8988T (cell line): ENCODE measurements at places on chromosomes 7 and 10.

DNA sequence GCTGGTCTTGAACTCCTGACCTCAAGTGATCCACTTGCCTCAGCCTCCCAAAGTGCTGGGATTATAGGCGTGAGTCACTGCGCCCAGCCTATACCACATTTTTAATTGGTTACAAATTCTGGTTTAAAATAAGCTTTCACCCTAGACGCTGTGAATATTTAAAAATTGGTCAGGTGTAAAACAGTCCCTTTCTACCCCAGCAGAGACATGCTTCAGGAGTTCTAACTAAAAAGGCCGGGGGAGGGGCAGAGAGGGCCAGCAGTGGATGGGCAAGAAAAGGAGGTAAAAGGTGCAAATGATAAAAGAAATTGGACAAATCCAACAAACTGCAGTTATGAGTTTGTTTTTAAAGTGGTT is 70.0 kb downstream of the WAPL start:
- no peak for DNase-seq

DNA sequence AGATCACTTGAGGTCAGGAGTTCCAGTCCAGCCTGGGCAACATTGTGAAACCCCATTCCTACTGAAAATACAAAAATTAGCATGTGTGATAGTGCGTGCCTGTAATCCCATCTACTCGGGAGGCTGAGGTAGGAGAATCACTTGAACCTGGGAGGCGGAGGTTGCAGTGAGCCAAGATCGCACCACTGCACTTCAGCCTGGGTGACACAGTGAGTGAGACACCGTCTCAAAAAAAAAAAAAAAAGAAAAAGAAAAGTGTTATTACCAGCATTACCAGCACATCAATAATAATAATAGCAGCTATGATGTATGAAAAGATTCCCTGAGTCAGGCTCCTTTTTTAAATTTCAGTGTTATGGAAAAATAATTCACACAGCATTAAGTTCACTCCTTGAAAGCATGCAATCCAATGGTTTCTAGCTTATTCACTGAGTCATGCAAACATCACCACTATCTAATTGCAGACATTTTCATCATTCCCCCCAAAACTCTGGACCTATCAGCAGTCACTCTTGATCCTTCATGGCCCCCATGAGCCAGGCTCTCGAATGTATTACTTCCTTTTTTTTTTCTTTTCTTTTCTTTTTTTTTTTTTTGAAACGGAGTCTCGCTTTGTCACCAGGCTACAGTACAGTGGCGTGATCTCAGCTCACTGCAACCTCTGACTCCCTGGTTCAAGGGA is 228.4 kb downstream of the FANK1 start:
- DNase-seq, result no peak

DNA sequence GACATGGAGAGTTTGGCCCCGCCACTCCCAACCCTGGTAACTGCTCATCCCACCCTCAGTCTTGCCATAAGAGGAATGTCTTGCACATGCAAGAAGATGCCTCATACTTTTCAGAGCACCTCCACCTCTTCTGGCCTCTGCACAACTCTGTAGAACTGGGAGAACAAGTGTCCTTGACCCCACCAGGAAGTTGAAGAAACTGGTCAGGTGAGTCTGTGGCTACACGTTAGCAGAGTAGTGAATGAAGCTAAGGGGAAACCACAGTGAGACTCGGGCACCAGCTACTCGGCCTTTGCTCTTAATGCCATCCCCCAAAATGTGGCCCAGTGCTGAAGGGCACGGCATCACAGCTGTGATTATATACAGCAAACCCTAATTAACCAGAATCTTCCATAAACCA is 110.1 kb downstream of the ARID5B start:
- DNase-seq, result no peak

GRCh38 chr7:88615336-88615735 is 144.2 kb upstream of the ZNF804B start:
- DNase-seq, result no peak

DNA sequence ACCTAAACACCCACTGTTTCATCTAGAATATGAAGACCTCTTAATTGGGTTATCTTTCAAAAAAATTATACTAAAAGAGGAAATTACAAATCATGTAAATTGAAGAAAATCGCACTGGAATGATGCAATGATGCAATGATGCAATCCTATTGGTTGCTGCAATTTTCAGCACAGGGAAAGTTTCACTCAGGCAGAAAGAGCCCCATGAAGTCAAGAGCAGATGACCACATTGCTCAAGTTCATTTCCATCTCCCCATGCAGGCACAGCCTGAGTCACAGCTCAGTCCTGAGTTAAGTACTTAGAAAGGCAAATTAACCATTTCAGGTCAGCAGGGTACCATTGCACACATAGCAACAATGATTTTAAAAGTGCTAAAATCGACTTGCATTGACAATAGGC is 180.3 kb upstream of the MYO3A start:
- no peak for DNase-seq

- no peak for DNase-seq
Measured at GRCh38 chr7:110003827-110004226, 1087.1 kb upstream of the LRRN3 start.

DNA sequence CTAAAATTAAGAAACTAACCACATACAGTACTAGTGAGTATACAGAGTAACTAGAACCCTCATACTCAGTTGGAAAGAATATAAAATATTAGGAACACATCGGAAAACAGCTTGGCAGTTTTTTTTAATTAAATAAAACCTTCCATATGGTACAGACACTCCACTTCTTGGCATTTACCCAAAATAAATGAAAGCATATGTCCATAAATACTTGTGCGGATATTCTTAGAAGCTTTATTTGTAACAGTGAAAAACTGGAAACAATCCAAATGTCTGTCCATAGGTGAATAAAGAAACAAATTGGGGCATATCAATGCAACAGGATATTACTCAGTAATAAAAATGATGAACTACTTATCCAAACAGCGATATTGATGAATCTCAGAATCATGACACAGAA is 410.0 kb downstream of the HTR7 start:
- DNase-seq, result no peak

DNA sequence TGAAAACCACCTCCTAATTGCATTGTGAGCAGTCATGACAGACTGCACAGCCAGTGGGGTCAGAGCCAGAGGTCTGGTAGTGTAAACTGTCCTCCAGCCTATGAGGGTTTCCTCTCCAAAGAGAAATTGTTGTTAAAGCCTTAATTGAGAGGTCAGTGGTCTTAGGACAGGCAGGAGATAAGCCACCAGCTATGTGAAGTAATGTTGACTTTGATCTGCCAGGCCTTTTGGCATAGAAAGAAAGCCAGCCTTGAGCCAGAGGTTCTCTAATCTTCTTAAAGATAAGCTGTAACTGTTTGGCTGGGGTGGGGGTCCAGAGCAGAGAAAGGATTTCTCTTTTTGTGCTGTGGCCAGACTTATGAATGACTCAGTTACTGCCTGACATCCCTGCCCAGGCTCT is 248.4 kb downstream of the WDR11 start:
- DNase-seq, result no peak

DNA sequence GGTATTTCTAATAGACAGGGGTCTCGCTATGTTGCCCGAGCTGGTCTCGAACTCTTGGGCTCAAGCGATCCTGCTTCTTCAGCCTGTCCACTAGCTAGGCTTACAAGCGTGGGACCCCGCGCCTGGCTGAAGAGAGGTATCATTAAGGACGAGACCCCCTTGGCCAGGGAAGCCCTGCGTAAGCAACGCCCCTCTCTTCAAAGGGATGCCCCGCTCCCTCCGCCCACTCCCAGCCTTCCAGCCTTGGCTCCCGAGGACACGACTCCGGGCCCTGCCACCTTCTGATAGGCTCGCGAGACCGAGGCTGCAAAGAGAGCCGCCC is 220 bp upstream of the ZKSCAN5 start:
- DNase-seq, result peak; percentile 83

- DNase-seq, result no peak
Measured at GRCh38 chr7:24964191-24964590, 15.8 kb downstream of the OSBPL3 start.

- no peak for DNase-seq
Measured at GRCh38 chr10:103836861-103837260, 18.5 kb downstream of the SH3PXD2A start.

- DNase-seq, result no peak
Measured at GRCh38 chr10:101364721-101365120, 10.8 kb downstream of the BTRC start.

GRCh38 chr10:43231523-43232078 is 35.3 kb downstream of the RASGEF1A start:
- peak; percentile 6 for DNase-seq

- no peak for DNase-seq
Measured at GRCh38 chr7:149625947-149626392, 128.4 kb upstream of the ZNF746 start.

- DNase-seq, result no peak
Measured at GRCh38 chr7:152203095-152203494, 177.6 kb downstream of the GALNT11 start.

- no peak for DNase-seq
Measured at GRCh38 chr10:19668116-19668515, 148.1 kb upstream of the PLXDC2 start.

GRCh38 chr7:78095549-78095948 is 297.0 kb downstream of the PHTF2 start:
- DNase-seq, result no peak

DNA sequence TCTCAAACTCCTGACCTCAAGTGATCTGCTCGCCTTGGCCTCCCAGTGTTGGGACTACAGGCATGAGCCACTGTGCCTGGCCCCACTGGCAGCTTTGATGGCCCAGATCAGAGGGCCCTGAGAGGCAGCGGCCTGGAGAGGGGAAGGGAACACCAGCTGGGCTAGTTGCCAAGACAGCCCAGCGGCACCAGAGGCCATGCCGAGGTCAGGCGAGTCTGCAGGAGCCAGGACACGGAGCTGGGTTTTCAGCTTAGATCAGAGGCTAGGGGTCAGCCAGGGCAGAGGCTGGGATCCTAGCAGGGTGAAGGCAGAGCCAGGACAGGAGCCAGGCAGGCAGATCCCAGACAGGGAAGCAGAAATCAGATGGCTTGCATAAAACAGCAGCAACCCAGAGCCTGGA is 92.9 kb downstream of the MYL10 start:
- DNase-seq, result no peak

GRCh38 chr7:25832456-25832855 is 319.5 kb upstream of the NFE2L3 start:
- DNase-seq, result no peak

DNA sequence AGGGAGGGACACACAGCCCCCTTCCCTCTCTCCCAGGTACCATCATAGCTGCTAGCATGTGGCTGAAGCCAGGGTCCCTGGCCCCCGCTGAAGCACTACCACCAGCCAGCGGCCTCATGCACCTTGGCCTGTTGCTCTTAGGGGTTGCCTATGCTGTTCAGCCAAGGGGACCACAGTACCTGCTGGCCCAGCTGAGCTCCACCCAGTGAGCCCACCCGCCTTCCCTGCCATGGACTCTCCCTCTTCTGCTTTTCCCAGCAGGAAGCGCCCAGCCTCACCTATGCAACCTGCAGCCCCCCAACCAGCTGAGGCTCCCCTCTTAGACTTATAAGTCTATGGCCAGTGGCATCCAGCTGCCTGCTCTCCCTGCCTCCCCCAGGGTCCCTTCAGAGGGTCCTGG is 8.7 kb upstream of the MTPAP start:
- DNase-seq, result no peak

DNA sequence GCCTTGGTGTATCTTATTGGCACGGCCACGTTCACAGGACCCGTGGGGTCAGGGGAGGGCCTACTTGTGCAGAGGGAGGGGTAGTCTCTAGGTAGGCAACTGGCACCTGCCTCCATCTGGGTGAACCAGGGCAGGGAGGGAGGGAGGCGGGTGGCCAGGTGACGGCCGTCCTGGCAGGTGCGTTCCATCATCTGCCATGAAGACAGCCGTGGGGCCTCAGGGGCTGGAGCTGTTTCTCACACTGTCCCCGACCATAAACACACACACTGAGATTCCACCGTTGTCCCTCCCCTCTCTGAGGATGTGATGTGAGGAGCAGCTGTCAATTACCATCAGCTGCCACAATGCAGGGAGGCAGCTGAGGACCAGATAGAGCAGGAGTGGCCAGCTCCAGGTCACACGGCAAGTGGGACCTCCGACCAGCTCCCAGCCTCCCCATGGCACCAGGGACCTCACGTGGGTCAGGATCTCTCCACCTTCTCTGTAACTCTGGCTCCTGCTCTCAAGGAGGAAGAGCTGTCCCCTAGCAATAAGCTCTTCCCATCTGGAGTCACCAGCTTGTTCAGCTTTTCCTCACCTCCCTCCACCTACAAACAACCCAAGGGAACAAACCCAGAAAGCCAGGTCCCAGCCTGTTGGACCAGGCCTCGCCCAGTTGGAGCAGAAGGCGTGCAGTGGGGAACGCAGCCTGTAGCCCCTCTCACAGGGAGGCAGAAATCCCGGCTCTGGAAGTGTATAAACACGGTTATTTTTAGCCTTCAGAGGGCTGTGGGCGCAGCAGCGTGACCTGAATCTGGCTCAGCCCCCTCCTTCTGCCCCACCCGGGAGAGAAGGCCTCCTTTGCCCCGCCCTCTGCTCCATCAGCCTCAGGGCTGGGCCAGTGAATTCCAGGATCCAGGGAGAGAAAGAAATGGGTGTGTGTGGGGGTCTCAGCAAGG is 33.1 kb downstream of the ZMIZ1 start:
- DNase-seq, result no peak

DNA sequence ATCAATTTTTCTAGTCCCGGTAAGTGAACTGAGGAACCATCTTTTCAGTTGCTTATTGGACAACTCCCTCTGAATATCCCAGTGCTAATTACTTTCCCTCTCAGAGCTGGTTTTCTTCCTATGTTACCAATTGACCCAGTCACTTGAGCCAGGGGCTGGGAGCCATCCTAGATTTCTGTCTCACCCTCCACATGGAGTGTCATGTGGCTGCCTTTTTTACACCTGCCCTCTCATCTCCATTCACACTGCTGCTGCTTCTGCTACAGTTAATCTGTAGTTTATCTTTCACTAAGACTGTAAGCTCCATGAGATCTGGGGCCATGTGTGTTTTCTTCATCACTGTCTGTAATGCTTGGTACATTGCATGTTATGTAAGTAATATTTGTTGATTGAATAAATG is 35.8 kb downstream of the VCL start:
- no peak for DNase-seq

GRCh38 chr10:8312781-8313180 is 258.3 kb downstream of the GATA3 start:
- DNase-seq, result no peak

GRCh38 chr7:92631067-92631849 is 41.1 kb upstream of the FAM133B start:
- DNase-seq, result no peak

- DNase-seq, result no peak
Measured at GRCh38 chr10:101022967-101023705, 7.8 kb downstream of the PDZD7 start.

DNA sequence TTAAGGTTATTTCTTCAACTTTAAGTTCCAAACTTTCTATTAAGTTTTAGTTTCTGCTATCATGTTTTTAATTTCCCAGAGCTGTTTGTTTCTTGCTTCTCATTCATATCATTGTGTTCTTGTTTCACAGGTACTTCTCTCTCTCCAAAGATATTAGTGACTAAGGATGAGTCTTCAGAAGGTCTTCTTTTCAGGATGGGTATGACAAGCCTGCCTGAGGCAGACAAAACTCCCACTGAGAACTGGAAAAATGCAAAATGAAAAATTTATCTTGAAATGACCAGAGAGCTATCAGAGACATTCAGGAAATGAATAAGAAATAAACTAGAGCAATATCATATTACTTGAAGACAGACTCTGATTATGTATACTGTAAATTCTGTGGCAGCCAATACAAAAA is 110.8 kb upstream of the EGFR start:
- DNase-seq, result no peak
